ENCODE measurements at places on chromosomes 5 and 9. TPM values are rescaled to one million over a fixed set of nuclear protein-coding genes. Genes with fewer than 3 reads are reported as not detected.

DNA sequence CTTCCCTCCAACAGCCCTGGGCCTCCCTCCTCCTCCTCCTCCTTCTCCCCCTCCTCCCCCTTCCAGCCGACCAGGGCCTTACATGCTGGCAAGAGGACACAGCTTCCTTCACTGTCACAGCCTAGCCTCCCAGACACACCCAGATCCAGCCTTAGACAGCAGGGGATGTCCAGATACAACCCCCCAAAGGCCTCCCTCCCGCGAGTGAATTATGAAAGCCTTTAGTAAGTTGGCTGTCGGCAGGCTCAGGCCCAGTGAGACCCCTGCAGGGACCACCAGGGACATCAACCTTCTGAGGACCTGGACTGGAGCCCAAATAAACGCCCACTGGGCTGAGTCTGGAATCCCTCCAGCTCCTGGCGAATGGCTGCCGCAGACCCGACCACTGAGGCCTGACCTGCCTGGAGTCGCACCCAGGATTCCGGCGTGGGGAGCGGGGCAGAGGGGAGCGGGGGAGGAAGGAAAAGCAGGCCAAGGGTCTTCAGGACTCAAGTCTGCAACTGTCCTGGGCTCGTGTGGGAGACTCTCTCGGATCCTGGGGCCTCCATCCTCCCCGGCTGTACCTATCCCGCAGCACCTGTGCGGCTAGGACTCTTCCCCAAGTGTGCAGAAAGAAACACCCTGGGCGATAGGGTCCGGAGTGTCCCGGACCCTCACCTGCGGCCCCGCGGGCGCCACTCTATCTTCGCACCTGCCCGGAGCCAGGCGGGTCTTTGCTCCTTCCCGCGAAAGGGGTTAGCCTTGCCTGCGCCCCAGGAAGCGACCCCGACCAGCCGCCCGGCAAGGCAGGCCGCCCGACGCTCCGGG, 705 bp downstream of the SEPTIN8 start:
- no peak for DNase-seq

- no peak for DNase-seq
Measured at GRCh38 chr9:124665391-124666058, 105.6 kb downstream of the NR6A1 start.

GRCh38 chr5:126852091-126852571, 75.2 kb downstream of the LMNB1 start:
- no peak for DNase-seq

- DNase-seq = no peak
Measured at GRCh38 chr5:159331093-159331973, 1.0 kb upstream of the IL12B start.

- DNase-seq = no peak
Measured at GRCh38 chr9:88179062-88179521, 40.8 kb upstream of the SPATA31C2 start.

DNA sequence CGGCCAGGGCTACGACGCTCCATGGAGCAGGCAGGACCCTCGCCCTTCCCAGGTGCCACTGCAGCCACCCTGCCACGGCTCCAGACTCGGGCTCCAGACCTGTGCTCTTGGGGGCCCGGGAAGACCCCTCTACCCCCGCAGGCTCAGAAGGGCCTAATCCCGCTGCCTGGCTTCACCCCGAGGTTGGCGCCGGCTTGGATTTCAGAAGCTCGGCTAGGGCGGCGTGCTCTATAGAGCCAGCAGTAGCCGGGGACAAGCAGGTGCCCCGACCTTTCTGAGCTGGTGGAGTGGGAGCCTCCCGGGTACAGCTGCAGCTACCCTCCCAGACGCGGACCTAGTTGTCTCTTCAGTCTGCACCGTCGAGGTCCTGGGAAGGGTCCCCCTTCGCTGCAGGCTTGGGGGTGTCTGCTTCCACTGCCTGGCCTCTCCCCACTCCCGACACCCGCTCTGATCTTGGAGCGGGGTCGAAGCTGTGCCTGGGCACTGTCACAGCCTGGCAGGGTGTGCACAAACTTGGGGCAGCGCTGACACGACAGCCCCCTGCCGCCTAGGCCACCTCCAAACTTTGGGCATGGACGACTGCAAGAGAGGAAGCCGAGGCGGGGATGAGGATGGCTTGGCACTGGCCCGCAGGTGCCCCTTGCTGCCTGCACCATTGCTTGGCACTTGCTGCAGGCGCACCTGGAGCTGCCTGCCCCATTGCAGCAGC, 1366.1 kb upstream of the CDH9 start:
- no peak for DNase-seq

DNA sequence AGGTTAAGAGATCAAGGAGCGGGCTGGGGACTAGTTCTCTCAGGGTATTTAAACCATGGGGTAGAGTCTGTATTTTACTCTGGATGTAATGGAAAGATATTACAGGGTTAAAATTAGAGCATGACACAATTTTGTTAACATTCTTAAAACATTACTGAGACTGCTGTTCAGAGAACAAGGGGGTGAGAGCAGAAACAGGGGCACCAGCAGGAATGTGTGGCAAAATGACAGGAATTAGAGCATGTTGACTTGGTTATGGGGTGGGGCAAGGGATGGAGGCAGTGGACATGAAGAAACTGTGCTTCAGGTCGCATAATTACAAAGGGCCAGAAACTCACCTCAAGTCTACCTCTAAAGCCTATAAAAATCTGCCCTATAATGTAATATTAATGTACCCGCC, 75.0 kb downstream of the TMEM232 start:
- no peak for DNase-seq

DNA sequence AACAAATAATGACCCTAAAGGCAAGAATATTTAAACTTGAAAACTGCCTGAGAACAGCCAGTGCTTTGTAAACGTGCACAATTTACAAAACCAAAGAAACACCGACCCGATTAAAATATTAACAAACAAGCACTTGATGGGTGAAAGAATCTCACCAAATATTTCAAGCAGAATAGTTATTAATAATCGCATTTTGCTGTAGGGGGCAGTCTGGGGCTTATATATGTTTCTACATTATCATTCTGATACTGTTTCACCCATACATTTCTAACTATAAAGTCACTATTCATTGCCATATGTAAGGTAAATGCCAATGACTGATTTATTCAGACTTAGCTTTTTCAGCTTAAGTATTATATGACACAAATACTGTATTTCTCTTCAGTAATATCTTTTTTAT, 37.7 kb downstream of the UBAP2 start:
- no peak for DNase-seq

DNA sequence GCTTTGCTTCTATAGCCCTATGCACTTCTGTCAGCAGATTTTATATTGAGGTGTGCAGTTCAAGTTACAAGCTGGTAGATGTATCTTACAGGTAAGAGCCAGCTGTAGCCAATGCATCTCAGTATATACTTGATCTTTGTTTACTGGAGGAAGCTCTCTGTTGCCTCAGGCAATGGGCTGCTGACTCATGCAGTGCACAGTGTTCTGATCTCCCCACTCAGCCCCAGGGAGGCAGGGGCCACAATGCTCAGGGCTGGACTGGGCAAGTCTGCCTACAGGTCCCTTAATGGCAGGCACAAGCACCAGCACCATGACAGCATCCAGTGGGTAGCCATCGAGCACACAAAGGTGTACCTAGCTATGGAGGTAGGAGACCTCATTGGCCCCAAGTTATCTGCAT, 178.8 kb upstream of the CDH10 start:
- no peak for DNase-seq

GRCh38 chr5:171659896-171660295, 125.7 kb upstream of the SMIM23 start:
- DNase-seq = no peak

DNA sequence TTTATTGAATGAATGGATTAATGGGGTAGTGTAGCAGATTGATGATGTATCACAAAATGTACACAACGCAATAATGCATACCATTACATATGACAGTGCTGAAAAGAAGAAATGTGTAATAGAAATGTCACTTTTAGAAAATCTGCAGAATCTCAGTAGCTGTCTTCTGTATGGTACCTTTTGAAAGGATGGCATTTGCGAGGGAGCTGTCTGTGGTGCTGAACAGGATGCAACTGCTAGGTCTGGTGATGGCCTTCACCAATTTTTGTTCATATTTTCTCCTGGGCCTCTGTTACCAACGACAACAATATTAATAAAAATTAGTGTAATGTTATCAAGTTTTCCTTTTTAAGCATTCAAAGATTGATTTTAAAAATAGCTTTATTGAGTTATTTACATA, 36.2 kb upstream of the OTULIN start:
- no peak for DNase-seq

DNA sequence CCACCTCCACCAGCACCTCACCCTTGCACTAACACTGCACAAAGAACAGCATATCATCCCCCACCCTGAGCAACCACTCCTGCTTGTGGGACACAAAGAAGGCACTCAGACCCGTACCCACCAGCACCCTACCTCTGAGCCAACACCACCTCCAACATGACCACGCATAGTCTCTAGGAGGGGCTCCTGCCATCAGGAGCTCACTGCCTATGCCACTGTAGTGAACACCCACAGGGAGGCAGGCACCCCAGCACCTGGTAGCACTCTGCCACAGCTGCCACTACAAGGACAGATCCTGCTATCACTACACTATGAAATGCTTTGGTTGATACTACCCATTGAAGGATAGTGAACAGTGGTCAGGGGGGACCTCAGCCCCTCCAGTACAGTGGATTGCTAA, 395.6 kb upstream of the GRAMD2B start:
- DNase-seq = no peak

DNA sequence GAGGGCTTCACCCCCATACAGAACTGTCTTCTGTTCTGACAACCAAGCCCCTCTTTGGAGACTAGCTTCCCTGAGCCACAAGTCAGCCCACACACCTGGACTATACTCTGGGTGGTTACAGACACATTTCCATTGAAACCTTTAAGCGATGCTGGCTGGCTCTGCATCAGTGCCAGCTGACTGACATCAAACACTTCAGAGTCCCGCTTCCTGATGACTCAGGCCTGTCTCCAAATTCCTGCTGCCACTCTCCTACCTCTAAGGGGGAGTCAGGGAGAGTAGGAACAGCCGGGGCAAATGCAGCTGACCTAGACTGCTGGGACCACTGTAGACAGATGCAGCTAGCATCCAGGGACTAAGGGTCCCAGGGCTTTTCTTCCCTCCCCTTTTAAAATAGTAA, 59.4 kb downstream of the SIL1 start:
- DNase-seq = no peak

- no peak for DNase-seq
Measured at GRCh38 chr9:125466411-125466810, 204.8 kb downstream of the GAPVD1 start.

GRCh38 chr9:114316605-114317230, 6.2 kb upstream of the ORM1 start:
- no peak for DNase-seq

DNA sequence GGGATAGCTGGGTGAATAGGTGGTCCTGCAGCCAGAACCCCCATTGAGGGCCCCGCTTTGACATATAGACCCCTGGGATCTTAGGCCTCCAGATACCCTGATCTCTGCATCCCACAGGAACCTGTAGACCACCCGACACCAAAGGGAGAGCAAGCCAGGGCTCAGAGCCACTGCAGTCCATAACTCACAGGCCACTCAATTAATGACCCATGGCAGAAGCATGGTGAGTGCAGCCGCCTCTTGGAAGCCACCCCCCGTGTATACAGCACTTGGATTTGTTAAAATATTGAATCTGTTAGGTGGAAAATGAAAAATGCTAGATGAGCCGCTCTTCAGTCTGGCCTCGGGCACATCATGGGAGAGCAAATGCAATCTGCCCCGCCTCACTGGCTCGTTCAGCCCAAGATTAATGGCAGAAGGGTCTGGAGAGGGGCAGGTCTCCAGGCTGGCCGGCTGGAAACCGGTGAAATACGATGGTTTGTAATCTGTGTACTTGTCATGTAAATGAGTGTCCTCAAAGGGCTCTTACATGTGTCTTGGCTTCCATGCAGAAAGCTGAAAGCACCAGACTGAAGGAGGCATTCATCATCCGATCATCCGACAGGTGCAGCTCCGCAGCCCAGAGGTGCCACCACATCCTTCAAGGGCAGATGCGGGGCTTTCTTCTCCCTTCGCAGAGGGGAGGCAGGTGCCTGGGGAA, 111.3 kb downstream of the OLFM1 start:
- no peak for DNase-seq

GRCh38 chr9:130398487-130399240, 46.1 kb upstream of the ASS1 start:
- no peak for DNase-seq

GRCh38 chr5:55421074-55421529, 113.3 kb downstream of the MTREX start:
- no peak for DNase-seq

DNA sequence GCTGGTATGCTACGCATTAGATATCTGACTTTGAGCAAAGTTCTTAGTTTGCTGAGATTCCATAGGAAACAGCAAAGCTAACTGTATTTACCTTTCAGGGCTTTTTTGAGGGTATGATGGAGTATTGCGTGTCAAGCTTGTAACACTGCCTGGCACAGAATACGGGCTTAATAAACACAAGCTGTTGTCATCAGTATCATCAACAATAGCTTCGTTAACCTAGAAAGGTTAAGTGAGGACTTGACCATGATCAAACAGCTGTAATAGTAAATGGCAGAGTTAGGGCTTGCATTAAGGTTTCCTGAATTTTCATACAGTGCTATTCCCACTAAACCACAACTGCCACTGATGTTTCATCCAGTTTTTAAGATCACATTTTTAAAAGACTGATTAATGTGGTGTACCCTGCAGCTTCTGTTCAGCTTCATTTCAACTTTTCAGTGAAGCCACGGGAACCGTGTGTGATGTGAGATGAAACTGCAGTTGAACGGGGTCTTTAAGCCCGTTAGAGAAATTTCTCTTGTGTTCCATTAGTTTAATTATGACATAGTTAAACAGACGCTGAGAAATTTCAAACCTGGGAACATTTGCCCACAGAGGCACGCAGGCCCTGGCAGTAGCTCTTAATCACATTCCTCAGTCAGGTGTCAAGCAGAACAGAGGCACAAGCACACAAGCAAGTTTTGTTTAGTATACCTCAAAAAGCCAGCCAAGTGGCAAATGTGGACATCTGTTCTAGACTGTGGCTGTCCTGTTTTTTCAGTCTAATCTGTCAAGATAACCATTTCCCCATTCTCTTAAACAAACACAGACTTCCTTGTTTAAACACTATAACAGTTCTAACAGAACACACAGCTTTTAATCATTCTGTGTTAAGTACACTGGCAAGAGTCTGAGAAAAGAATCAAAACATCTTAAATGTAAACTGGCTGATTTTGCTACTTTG, 147.1 kb downstream of the ZNF608 start:
- DNase-seq = no peak

DNA sequence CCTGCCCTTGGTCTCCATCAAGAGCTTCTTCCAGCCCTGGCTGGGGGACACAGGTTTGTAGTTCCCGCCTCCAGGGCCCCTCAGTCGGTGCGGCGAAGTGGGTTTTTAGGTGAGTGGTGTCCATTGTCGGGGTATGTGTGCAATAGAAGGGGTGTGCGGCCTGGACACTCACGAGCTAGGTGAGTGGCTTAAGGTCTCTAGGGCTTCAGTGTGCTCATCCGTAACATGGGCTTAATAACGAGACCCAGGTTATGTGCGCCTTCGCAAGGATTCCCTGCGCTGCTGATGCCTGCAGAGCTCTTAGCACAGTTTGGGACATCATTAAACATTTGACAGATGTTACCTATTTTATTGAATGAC, 656 bp downstream of the CEP78 start:
- DNase-seq = no peak

MSMP gene
- total RNA-seq = not detected

PLPPR1 gene
- not detected for total RNA-seq

IL17B gene
- 46.8 TPM for total RNA-seq

DAB2 gene
- 33.6 TPM for total RNA-seq

ASPN gene
- total RNA-seq = 43.5 TPM

SLC6A7 gene
- total RNA-seq = not detected
